Glutamatergic neuron (in vitro differentiated cells): ENCODE measurements at places on chromosomes 11 and 22.

GRCh38 chr11:1048375-1049070 lies 12.0 kb upstream of the MUC6 start:
- H3K27ac ChIP-seq = no peak overlapping the region
- DNase-seq = peak; percentile 24
- peaks cover 3% of the 10 kb centered on the region for H3K4me1 ChIP-seq
- peaks cover 7% of the 10 kb centered on the region for H3K27me3 ChIP-seq
- no peak overlapping the region for H3K4me3 ChIP-seq

DNA sequence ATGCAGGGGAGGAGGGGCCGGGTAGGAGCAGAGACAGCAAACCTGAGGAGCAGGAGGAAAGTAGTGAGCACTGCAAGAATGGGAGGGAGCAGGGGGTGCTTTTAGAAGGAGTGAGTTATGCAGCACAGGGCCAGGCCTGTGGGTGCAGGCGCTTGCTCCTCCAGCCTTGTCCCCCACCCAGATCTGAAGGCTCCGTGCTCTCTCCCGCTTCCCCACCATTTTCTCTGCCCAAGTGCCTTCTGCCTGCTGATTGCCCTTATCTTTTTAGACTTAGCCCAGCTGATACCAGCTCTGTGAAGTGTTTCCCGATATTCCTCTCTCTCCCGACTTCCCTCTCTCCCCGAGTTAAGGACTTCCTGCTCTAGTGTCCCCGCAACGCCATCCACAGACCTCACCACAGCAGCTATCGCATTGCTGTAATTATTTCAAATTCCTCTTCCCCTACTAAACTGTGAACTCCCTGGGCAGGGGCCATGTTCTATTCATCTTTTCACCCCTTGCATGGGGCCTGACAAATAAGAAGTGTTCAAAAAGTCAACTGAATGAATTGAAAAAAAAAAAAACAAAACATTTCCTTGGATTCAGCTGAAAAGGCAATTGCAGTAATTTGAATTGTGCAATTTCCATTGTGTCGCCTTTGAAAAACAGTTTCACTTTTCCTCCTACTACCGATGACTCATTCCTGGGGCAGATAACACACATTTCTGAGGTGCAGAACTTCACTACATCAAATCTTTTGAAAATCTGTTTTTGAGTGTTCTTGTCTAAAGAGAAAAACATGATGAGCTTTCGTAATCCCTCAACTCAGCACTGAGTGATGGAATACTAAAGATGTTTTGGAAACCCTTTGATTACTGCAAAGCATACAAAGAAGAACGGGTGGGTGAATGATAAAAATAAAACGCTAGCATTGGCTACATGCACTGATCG lies 69.7 kb upstream of the BMAL1 start:
- no peak for DNase-seq
- no peak overlapping the region for H3K27ac ChIP-seq
- no peaks in the 10 kb centered on the region for H3K27me3 ChIP-seq
- no peaks in the 10 kb centered on the region for H3K36me3 ChIP-seq

- no peak for DNase-seq
- H3K36me3 ChIP-seq = no peaks in the 10 kb centered on the region
- H3K4me1 ChIP-seq = no peaks in the 10 kb centered on the region
These were observed 235.8 kb downstream of the SWAP70 start for GRCh38 chr11:9899676-9900075.

GRCh38 chr11:117220568-117220967 lies 11.3 kb downstream of the PCSK7 start:
- H3K27me3 ChIP-seq = peaks cover 2% of the 10 kb centered on the region
- no peak overlapping the region for H3K27ac ChIP-seq
- H3K36me3 ChIP-seq = no peaks in the 10 kb centered on the region

DNA sequence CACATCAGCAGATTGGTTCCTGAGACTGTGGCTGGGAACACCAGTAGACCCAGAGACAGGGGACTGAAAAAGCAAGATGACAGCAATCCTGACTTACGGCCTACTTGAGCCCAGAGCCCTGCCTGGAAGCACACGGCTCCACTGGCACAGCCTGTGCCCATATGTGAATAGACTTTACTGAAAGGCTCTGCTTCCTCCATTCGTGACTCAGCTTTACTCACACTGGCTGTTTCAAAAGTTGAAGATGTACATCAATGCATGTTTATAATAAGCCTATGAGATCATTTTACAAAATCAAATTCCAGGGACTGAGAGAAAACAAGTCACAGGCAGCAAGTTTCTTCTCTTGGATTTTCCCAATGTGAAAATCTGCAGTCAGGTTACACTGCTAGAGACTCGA lies 134.6 kb upstream of the TEAD1 start:
- no peaks in the 10 kb centered on the region for H3K4me1 ChIP-seq
- H3K4me3 ChIP-seq = no peak overlapping the region
- no peak for DNase-seq
- H3K27ac ChIP-seq = no peak overlapping the region
- H3K36me3 ChIP-seq = peaks cover 6% of the 10 kb centered on the region

- peak; percentile 67 for DNase-seq
- H3K4me1 ChIP-seq = peaks cover 7% of the 10 kb centered on the region
- H3K27me3 ChIP-seq = no peaks in the 10 kb centered on the region
- H3K27ac ChIP-seq = no peak overlapping the region
- H3K4me3 ChIP-seq = no peak overlapping the region
These were observed 16.6 kb downstream of the CRELD2 start for GRCh38 chr22:49934891-49935557.
